Mucosa of gallbladder (tissue), 1 donor: ENCODE measurements at places on chromosomes 6 and 20.

DNA sequence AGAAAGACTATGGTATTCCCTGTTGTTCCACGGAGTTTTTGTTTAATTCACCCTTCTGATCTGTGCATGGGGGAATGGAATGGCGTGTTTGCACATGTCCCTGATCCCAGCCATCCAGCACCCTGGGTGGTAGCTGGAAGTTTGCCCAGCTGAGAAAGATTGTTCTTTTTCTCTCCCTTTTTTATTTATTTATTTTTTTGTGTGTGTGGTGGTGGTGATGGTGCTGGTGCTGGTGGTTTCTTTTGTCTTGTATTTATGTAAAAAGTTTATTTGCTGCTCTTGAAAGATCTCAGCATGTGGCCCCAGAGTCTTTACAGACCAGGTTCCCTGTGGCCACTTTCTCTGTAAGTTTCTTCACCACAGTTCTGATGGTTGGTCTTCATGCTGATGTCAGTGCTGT is 372.6 kb downstream of the UTRN start:
- DNase-seq = no peak

DNA sequence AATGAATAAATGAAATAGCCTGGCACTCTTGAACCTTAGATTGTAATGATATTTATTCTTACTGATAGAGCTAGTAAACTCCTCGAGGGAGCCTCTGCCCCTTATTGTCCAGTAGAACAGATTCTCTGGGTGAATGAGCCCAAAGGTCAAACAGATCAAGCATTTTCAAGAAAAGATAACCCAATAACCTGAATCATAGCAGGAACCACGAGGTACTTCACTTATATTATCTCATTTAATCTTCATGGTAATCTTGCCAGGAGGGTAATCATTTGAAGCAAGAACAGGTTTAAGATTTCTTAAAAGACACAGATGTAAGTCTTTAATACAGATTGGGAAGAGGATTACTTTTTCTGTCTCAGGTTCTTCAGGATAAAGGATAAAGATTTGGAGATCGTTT is 17.0 kb upstream of the TBCC start:
- no peak for DNase-seq

- DNase-seq = no peak
These were observed 123.0 kb downstream of the DOK5 start for GRCh38 chr20:54598352-54598751.

GRCh38 chr6:169024047-169024660 is 229.5 kb downstream of the THBS2 start:
- no peak for DNase-seq

GRCh38 chr6:87971605-87972262 is 75.9 kb upstream of the SPACA1 start:
- no peak for DNase-seq

- no peak for DNase-seq
These were observed 35.9 kb upstream of the HDDC2 start for GRCh38 chr6:125337706-125338105.

DNA sequence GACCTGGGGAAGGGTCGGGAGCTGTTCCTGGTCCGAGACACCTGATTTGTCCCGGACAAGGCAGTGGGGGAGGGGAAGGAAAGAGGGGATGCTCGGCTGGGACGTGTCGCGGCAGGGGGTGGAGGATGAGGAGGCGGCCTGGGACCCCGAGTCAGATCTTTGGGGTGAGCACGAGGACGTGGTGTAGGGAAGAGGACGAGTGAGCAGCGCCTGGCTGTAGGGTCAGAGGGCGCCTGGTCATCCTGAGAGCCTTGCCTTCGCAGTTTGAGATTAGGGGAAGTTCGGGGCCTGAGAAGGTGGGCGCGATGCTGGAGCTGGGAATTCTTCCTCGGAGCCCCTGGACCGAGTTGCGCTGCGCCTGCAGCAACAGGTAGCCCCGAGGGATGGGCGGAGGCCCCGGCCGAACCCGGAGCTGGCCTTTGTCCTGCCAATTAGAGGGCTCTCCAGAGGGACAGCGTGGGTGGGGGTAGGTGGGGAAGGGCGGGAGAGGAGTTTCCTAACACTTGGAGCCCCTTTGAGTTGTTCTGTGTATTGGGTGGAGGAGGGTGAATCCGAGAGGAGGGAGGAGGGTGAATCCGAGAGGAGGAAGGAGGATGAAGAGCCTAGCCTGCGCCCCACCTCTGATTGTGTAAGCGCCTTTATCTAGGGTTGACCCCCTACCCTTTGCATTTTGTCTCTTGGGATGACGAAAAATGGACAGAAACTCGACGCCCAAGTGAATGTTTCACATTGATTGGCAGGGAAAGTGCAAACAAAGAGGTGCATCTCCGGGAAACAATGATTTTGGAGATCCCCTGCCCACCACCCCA is 72.0 kb downstream of the SOX4 start:
- DNase-seq = no peak

GRCh38 chr6:122758927-122759334 is 20.6 kb upstream of the FABP7 start:
- DNase-seq = no peak

- no peak for DNase-seq
These were observed 64.4 kb downstream of the SNAP25 start for GRCh38 chr20:10282979-10283456.
